ENCODE measurements at places on chromosomes 1 and 21.
A peak's percentile ranks its signal among the peaks of the same experiment; 100 is the strongest.

DNA sequence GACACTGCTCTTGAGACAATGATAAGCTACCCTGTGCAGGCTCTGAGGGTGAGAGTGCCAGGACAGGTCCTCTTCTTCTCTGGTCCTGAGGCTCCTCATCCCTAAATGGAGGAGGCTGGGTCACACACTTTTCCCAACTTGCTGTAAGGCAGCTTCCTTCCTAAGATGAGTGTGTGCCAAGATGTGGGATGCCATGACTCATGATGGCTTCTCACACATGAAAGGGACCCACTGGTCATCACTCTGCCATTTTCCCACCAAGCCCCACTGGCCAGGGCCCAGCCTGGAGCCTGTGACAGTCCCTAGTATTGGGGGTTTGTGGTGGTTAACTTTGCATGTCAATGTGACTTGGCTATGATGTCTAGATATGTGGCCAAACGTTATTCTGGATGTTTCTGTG is 54.4 kb downstream of the CNIH3 start:
- no peaks in the 10 kb centered on the region for H3K27me3 ChIP-seq
- no peak for DNase-seq
- H3K36me3 ChIP-seq = no peaks in the 10 kb centered on the region
- H3K27ac ChIP-seq = no peak overlapping the region
- no peaks in the 10 kb centered on the region for H3K4me1 ChIP-seq

- H3K27ac ChIP-seq = no peak overlapping the region
- H3K27me3 ChIP-seq = peaks cover 3% of the 10 kb centered on the region
- H3K4me3 ChIP-seq = no peak overlapping the region
- no peaks in the 10 kb centered on the region for H3K36me3 ChIP-seq
- no peak for DNase-seq
Observed at GRCh38 chr1:20184997-20185833, 681 bp upstream of the UBXN10 start.

DNA sequence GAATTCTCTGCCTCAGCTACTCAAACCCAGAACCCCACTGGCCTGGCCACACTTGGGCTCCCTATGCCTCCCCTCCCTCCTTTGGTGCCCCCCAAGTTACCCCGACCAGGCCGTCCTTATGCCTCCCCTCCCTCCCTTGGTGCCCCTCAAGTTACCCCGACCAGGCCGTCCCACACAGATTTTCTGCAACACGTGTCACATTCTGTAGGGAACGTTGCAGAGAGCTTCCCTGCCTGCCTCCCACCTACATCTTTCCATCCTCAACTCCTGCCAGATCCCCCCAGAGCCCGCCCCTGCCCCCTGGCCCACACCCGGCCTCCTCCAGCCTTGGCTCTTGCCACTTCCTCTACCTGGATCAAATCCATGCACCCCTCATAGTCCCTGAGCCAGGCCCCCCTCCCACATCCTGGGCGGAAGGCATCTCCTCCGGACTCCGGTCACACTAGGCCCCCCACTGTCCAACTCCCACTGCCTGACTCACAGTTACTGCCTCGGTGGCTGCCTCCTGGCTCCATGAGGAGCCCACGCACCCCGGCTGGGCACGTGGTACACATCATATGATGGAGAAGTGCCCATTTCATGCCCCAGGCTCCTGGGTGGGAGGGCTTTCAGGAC is 41.2 kb downstream of the KCNAB2 start:
- H3K4me3 ChIP-seq = no peak overlapping the region
- H3K36me3 ChIP-seq = peaks cover 41% of the 10 kb centered on the region
- no peak overlapping the region for H3K27ac ChIP-seq
- no peaks in the 10 kb centered on the region for H3K27me3 ChIP-seq
- peaks cover 36% of the 10 kb centered on the region for H3K4me1 ChIP-seq
- DNase-seq = no peak

DNA sequence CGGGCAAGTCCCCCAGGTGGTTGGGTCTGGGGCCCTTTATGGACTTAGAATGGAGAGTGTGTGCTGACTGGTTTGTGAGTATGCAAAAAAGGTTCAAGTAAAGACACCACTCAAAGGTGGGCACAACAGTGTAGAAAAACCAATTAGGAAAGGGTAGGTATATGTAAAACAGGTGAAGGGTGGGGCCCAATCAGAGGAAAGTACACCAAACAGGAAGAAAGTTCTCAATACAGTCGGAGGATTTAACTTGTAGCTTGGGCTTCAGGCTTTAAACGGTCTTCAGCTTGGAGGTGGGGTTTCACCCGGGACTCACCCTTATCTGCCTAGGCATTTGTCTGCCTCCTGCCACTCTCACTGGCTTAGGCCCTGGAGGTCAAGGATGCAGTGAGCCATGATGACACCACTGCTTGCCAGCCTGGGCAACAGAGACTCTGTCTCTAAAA is 6.8 kb upstream of the PUM1 start:
- no peak for DNase-seq
- H3K27me3 ChIP-seq = no peaks in the 10 kb centered on the region
- H3K4me3 ChIP-seq = no peak overlapping the region
- H3K4me1 ChIP-seq = no peaks in the 10 kb centered on the region

DNA sequence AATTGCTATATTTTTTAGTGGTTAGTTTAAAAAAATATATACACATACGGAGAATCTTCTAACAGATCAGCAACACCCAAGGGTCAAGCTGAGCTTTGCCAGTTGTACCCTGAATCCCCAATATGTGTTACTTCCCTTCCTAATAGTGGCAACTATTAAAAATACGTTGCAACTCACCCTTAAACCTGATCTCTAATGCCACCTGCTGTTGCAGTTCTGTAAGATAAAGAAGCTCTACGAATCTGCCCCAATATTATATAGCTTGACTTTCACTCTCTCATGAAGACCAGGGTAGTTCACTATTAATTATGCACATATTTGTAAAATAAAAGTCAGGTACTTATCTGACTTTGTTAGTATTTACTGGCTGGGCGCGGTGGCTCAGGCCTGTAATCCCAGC is 58.4 kb downstream of the ASH1L start:
- DNase-seq = no peak
- H3K27ac ChIP-seq = no peak overlapping the region
- no peaks in the 10 kb centered on the region for H3K27me3 ChIP-seq
- H3K36me3 ChIP-seq = no peaks in the 10 kb centered on the region

DNA sequence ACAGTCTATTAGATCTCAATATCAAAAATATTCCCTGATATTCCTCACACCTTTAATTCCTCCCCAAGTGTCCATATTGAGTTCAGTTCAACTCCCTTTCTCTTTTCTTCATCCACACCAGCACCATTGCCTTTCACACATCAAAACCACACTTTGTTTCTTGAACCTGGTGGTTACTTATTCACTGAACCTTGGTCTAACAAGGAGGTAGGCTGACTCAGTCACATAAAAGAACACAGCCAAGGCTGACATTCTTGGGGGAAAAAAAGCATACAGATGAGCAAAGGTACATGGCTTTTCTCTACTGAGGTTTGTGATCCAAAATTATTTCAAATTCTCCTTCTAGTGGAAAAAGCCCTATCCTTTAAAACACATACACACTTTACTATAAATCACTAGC is 131.7 kb upstream of the USH2A start:
- H3K27me3 ChIP-seq = no peaks in the 10 kb centered on the region
- H3K4me1 ChIP-seq = no peaks in the 10 kb centered on the region
- no peaks in the 10 kb centered on the region for H3K36me3 ChIP-seq
- no peak overlapping the region for H3K4me3 ChIP-seq

- H3K27ac ChIP-seq = peak overlapping the region; percentile 86
- peak overlapping the region; percentile 49 for H3K4me3 ChIP-seq
- peaks cover 11% of the 10 kb centered on the region for H3K4me1 ChIP-seq
- peak; percentile 81 for DNase-seq
- H3K27me3 ChIP-seq = no peaks in the 10 kb centered on the region
Observed at GRCh38 chr21:16587681-16588375, 858.0 kb downstream of the USP25 start.

- no peak for DNase-seq
- H3K4me3 ChIP-seq = no peak overlapping the region
- H3K27me3 ChIP-seq = no peaks in the 10 kb centered on the region
- no peaks in the 10 kb centered on the region for H3K4me1 ChIP-seq
- no peak overlapping the region for H3K27ac ChIP-seq
Observed at GRCh38 chr1:103084181-103084580, 24.1 kb downstream of the COL11A1 start.

GRCh38 chr1:145785547-145785946 is 38.3 kb downstream of the RNF115 start:
- H3K27me3 ChIP-seq = no peaks in the 10 kb centered on the region
- no peak overlapping the region for H3K27ac ChIP-seq
- H3K4me1 ChIP-seq = no peaks in the 10 kb centered on the region
- DNase-seq = no peak
- H3K36me3 ChIP-seq = no peaks in the 10 kb centered on the region
- no peak overlapping the region for H3K4me3 ChIP-seq

DNA sequence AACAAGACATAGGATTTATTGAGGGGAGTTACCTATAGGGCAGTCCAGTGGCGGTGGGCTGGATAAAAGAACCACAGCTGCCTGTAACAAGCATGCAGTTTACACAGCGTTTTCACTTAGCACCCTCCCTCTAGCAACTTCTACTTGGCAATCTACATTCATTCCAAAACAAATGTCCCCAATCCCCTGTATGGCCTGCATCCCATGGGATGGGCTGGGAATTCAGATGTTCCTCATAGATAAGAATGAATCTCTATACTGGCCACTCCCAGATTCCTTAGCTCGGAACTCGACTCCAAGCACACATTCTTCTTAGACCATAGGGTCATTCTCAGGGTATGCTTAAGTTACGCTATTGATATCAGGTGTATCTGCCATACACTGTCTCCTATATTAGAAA is 33.3 kb downstream of the PCP4 start:
- no peaks in the 10 kb centered on the region for H3K4me1 ChIP-seq
- DNase-seq = no peak
- H3K4me3 ChIP-seq = no peak overlapping the region
- no peaks in the 10 kb centered on the region for H3K36me3 ChIP-seq

- H3K27me3 ChIP-seq = no peaks in the 10 kb centered on the region
- H3K4me1 ChIP-seq = no peaks in the 10 kb centered on the region
- peak overlapping the region; percentile 73 for H3K4me3 ChIP-seq
- H3K36me3 ChIP-seq = no peaks in the 10 kb centered on the region
- H3K27ac ChIP-seq = no peak overlapping the region
Observed at GRCh38 chr21:15062606-15062965, 2.2 kb downstream of the NRIP1 start.

DNA sequence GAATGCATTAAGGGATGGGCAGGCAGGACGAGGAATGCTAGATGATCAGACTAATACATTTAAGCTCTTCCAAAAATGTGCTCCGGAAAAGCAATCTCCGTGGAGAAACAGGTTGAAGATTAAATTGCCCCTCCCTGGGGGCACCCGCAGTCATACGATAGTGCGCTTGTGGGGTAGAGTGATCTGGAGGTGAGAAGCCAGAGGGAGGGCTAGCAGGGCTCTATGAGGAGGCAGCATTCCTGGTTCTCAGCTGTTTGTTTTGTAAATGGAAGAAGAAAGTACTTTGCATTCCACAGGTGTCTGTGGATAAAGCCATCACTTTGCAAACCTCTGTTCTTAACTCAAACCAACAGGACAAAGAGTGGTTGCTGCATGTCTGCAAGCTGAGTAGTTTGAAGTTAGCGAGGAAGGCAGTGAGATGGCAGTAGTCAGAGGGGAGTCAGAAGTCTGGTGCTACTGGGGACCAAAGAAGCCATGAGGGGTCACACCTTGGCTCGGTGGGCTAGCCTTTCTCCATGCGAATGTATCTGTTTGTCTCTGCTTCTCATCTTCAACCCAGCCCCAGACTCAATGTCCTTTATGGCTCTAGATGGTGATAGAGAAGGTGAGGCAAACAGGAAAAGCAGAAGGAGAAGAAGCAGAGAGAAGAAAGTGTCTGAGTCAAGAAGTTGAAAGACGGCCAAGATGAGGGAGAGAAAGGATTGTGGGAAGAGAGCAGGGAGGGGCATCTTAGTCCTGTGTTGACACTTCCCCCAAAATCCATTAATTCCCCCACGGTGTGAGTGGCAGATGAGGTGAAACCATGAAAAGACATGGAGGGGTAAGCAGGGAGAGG is 65.2 kb upstream of the GJA8 start:
- no peaks in the 10 kb centered on the region for H3K36me3 ChIP-seq
- no peak overlapping the region for H3K4me3 ChIP-seq
- H3K27ac ChIP-seq = no peak overlapping the region
- H3K27me3 ChIP-seq = no peaks in the 10 kb centered on the region
- no peaks in the 10 kb centered on the region for H3K4me1 ChIP-seq

DNA sequence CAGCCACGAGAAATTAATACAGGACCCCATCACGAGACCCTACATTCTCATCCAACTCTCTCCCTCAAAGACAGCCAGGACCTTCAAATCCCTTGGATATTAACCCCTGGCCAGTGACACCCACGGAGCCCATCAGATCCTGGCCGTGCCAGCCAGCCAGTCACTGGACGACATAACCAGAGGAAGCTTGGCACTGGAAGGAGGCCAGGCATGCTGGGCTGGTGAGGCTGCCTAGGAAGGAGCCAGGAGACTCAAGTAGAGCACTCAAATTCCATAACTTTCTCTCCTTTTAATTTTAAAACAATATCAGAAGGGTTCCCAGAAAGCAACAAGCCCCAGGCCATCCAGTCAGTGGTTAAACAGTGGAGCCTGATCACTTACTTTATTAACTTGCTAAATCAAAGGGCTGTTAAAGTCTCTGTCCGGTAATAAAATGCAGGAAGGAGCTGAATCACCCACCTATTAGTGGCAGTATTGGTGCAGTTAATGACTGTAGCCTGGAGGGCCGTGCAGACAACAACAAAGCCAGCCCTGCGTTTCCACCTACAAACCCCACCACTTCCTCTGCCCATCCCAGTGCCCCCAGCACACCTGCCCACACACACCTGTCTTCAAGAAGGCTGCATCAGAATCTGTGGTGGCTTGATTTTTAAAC is 78.0 kb downstream of the HIVEP3 start:
- H3K27ac ChIP-seq = no peak overlapping the region
- no peaks in the 10 kb centered on the region for H3K36me3 ChIP-seq
- DNase-seq = peak; percentile 23
- H3K4me3 ChIP-seq = no peak overlapping the region
- H3K4me1 ChIP-seq = peaks cover 8% of the 10 kb centered on the region

DNA sequence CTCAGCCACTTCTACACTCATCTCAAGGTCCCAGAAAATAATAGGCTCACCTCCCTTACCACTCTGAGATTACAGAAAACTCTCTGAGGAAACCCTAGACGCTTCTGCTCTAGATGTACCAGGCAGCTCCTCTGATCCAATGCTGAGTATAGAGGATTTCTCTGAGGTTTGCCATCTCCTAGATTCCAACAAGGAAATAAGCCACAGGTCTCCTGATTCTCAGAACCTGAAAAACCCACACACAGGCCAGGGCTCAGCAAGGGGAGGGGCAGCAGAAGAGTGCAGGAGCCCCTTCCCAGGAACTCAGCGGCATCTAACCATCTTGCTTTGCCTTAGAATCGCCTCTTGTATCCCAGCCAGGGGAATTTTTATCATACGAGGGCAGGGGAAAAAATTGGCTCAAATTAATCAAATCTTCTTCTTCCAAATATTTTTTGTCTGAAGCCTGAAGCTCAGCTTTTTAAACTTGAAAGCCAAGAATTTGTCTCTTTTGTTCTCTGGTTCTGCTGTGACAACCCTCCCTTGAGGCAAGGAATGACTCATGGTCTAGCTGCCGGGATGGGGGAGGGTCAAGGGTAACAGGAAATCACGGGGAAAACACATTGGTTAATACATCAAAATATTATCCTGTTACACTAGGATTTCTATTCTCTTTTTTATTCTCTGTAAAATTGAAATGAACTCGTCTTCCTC is 30.8 kb downstream of the GORAB start:
- peak overlapping the region; percentile 16 for H3K27ac ChIP-seq
- H3K36me3 ChIP-seq = no peaks in the 10 kb centered on the region
- no peaks in the 10 kb centered on the region for H3K4me1 ChIP-seq
- H3K27me3 ChIP-seq = no peaks in the 10 kb centered on the region

GRCh38 chr1:30694280-30695175 is 28.9 kb downstream of the MATN1 start:
- H3K4me1 ChIP-seq = peaks cover 25% of the 10 kb centered on the region
- H3K36me3 ChIP-seq = no peaks in the 10 kb centered on the region
- no peaks in the 10 kb centered on the region for H3K27me3 ChIP-seq
- DNase-seq = no peak
